ENCODE measurements at places on chromosomes 1 and 21. TPM values are rescaled to one million over a fixed set of nuclear protein-coding genes. Genes with fewer than 3 reads are reported as not detected.

Gene TGFB2
- total RNA-seq: 4.0 TPM

Gene CFHR1
- not detected for total RNA-seq

Gene MTARC2
- total RNA-seq: 28.7 TPM

Gene TAS1R3
- 0.65 TPM for total RNA-seq

- no peak for DNase-seq
Observed at GRCh38 chr1:216596281-216596862, 126.9 kb downstream of the ESRRG start.

DNA sequence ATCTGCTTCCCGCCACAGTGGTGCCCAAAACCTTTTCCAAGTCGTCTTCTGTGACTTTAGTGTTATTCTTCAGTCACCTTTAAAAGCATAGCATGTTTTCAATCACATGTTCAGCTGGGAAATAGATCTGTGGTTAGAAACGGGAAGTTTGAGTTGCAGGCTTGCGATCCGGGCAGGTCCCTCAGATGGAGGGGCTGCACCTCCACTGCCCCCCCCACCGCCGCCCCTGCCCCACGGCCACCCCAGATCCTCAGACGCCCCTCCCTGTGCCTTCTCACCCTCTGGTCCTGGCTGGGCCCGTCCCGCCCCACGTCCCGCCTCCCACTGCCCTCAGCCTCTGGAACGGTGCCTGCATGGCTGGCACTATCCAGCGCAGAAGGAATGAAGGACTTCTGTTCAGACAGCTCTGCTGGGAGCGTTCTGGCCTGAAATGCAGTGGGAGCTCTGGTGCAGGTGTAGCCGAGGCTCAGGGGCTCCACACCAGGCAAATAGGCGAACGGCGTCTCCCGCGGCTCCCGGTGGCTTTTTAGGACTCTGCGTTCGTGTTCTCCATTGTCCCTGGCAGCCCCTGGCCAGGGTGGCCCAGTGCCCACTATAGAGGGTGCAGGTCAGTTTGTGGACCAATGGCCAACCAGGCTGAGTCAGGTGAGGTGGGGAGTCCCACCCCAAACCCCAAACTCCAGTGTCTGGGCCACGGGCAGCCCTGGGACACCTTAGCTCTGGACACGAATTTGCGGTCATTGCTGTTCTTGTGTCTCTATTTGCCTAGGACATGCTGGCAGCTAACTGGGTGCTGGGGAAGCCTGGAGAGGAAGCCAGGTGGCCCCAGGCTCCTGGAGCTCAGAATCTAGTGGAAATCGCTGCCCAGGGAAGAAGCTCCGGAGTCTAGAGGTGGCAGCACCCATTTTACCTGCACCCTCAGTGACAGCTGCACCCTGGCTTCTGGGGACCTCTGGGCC, 67.1 kb downstream of the FAAP20 start:
- DNase-seq: no peak

DNA sequence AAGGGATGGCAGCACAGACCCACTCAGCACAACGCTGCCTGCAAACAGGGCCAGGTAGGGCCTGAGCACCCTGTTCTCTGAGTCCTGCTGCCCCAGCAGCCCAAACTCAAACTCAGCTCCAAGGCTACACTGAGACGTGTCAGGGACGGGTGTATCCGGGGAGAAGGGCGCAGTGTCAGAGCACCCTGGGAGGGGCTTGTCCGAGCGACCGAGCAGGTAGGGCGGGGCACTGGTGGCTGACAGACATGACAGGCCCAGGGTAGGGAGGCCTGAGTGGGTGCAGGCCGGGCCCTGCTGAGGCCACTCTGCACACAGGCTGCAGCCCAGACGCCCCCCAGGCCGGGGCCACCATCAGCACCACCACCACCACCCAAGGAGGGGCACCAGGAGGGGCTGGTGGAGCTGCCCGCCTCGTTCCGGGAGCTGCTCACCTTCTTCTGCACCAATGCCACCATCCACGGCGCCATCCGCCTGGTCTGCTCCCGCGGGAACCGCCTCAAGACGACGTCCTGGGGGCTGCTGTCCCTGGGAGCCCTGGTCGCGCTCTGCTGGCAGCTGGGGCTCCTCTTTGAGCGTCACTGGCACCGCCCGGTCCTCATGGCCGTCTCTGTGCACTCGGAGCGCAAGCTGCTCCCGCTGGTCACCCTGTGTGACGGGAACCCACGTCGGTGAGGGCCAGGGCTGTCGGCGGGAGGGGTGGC, 5.5 kb downstream of the SCNN1D start:
- no peak for DNase-seq

GRCh38 chr1:84253036-84253435, 48.5 kb upstream of the SAMD13 start:
- DNase-seq: no peak

- DNase-seq: no peak
Observed at GRCh38 chr1:29682919-29683295, 446.6 kb downstream of the PTPRU start.

DNA sequence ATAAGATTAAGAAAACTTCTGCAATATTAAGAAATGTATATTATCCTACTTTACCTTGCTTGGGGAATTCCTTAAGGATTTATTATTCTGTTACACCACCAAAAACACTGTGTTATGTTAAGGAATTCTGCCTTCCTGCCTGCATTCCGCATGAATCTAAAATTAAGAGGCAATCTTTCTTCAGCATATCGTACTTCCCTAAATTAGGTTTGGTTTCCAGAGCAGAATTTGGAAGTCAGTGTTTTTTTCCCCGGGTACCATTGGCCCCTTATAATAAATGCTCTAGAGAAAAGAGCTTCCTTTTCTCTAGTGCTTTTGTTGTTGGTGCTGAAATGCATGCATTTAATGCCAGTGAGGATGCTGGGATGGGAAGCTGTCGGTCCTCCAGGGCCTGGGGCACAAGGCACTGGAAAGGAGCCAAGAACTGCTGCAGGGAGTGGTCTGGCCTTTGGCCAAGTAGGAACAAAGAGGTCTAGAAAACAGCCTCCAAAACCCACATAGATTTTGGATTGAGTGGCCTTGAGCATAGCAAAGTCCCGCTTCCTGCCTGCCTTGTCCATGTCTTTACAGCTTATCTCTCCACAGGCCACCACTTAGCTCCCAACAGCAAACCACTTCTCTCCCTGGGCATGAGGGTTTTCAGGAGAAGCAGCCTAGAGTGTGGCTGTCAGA, 69.9 kb downstream of the RRAGC start:
- DNase-seq: no peak

DNA sequence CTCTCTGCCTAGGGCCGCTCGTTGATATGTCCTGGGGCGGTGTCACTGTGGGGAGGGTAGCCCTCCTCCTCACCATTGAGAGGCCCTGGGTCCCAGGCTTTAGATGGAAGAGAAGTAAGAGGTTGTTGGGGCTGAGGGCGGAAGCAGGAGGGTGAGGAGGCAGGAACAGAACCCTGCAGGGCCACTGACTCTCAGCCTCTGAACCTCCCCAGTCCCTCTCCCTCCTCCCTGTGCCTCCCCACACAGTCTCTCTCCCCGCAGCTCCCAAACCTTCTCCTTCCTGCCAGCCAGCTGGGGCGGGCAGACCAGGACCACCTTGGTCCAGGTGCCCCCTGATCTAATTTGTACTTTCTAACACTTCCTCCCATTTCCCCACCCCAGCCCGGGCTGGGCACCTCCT, 14.3 kb upstream of the FAM131C start:
- DNase-seq: no peak

GRCh38 chr1:156086256-156086662, 4.0 kb upstream of the MEX3A start:
- DNase-seq: no peak

DNA sequence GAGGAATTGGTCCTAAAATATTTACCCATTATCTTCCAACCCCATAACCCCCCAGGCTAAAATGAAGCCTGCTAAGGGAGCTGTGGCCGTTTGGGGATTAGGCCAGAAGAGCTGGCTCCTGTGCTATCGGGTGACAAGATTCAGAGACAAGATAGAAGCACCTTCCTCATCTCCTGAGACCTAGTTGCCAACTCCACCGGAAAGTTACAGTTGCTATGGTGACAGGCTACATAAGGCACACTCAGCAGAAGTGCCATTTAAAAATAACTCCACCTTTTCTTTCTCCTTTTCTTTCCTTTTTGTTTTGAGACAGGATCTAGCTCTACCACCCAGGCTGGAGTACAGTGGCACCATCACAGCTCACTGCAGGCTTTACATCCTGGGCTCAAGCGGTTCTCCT, 43.6 kb upstream of the ROR1 start:
- no peak for DNase-seq

DNA sequence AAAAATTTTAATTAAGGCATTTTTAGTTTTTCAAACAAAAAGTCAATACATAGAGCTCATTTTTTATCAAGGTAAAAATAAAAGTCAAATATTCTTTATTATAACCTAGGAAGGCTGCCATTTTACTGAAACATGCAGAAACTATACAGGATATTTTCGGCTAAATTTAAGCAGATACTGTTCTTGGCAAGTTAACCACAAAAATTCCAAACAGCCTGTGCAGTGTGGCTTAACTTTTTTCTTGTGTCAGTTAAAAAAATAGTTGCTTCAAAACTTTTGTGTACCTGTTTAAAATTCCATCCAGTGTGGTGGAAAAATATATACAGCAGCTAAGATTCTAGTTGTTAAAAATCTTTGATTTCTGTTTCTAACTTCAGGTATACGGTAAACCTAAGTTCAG, 135.0 kb downstream of the ATP5PO start:
- DNase-seq: no peak

DNA sequence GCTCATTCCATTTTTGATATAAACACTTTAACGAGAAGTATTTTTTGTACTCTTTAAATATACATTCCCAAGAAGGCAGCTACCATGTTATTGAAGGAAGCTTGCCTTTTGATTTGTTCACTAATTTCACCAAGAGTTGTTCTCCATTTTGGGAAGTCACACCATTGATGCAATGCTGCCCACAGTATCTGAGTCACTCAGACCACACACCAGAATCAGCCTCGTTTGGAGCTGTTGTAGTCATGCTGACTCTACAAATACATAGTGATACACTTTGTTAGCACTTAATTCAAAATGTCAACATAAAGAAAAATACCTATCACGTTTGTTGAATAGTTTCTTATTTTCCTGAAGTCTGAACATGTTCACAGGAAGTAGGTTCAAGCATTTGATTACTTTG, 78.7 kb downstream of the PAPPA2 start:
- no peak for DNase-seq

- DNase-seq: no peak
Observed at GRCh38 chr1:233140974-233141373, 154.6 kb downstream of the PCNX2 start.

- no peak for DNase-seq
Observed at GRCh38 chr1:168266644-168267186, 14.0 kb upstream of the TBX19 start.

GRCh38 chr1:241130881-241131280, 226.1 kb downstream of the RGS7 start:
- DNase-seq: no peak

DNA sequence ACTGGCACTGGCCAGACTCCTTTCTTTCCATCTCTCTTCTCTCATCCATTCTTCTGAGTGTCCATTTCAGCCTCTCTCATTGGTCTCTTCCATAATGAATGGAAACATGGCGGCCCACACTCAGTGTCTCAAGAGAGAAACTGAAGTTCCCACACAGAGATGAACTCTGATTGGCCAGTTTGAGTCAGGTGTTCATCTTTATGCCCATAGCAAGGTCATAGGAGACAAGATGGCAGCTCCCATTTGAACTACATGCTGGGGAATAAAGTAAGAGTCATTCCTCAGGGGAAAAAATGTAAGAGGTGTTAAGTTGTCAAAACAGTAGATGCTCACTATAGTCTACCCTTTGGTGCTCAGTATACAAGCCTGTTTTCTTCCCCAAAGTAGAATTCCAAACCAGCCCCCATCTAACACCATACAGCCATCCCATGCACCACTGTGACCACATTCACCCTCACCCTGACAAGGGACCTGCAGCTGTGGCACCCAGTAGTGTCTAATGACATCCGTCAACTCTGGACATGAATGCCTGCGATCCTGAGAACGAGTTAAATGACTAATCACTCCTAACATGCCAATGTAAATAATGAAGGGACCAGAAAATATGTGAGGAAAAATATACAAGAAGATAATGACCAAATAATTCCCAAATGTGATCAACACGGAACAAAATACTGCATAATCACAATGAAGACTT, 12.4 kb downstream of the CDA start:
- DNase-seq: no peak

DNA sequence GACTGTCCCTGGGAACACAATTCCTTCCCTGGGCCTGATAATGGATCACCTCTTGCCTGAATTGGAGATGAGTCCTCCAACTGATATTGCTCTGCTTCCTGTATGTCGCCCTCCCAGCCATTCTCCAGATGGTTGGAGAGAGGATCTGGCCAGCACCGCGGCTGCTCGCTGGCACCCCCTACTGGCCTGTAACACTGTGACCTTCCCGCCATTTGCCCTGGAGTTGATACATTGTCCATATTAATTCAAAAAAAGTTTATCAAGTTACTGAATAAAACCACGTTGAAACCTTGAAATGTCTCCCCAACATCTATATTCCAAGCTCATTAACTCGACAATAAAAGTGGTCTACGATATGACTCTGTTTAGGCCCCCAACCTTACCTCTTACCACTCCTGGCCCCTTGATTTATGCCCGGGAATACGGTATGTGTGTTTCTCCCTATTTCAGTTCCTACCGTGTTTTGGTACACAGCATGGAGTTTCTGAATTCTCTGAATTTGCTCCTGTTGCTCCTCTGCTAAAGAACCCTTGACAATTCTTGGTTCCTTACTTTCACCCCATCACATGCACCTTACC, 241.8 kb upstream of the KIAA0040 start:
- no peak for DNase-seq

GRCh38 chr1:178682886-178683285, 42.2 kb upstream of the RALGPS2 start:
- no peak for DNase-seq

GRCh38 chr21:20591284-20591683, 406.9 kb upstream of the NCAM2 start:
- DNase-seq: no peak

DNA sequence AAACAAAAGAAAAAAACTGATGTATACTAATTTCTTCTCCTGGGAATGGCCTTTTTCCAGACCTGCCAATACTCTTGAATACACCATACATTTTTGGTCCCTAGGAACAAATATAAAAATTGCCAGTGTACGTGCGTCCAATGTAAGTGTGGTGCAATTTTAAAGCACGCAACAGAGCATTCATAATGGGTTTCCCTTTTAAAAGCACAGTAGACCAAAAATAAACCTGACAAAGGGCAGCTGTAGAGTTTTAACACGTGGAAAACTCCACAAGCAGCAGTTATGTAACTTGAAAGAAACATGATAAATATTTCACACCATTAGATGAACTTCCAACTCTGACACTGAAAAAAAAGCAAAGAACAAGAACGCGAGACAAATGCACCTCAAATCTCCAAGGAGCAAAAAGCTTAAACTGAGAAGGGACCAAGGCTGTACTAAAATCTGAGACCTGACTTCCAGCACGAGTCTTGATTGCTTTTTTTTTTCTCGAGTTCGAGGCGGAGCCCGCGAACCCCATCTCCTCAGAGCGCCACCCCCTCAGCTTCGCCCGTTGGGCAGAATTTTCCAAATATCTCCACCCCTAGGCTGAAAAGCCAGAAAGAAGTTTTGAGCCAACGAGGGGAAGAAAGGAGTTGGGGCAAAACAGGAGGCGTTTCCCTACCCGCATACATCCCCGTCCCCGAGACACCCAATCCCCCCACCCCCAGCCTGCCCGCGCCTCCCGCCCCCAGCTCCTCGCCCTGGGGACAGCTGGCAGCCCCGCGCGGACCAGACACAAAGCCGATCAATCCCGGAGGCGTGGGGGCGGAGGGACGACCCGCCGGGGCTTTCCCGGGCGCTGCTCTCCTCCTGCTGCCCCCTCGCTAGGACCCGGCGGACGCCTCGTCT, at the start of gene JAM2:
TSS of gene JAM2 (plus strand) at position 599 of the 891 bp plus-strand sequence. CDS start 564 bp downstream, outside the sequence.
- DNase-seq: peak; percentile 55

- no peak for DNase-seq
Observed at GRCh38 chr1:203453016-203453415, 22.6 kb upstream of the PRELP start.

GRCh38 chr1:67630438-67631045, 54.5 kb upstream of the GADD45A start:
- no peak for DNase-seq
